NCI-H1105 treated with DMSO at 0.1 percent for 48 hours (cell line): ENCODE measurements at places on chromosomes 2 and 18.

DNA sequence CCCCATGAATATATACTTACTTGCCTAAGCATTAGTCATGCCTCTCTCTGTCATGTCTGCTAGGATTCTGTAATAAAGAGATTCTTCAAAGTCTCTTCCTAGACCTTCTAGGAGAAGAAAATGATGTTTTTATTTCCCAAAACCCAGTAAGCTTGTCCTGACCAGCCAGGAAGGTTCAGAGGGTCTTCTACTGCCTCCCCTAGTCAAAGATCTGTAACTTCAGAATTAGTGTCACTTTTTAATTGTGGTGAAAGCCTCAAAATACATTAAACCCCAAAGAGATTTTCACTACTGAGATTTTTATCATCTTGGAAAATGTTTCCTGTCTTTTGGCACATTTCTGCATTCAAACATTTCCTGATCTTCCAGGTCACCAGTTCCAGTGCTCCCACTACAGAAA, 232.9 kb upstream of the STK17B start:
- no peak for DNase-seq

GRCh38 chr18:79533146-79533545, 137.4 kb downstream of the NFATC1 start:
- DNase-seq = no peak

- no peak for DNase-seq
Observed at GRCh38 chr2:234974501-234975385, 22.9 kb downstream of the SH3BP4 start.

- DNase-seq = no peak
Observed at GRCh38 chr2:24019729-24020128, 9.8 kb downstream of the MFSD2B start.

DNA sequence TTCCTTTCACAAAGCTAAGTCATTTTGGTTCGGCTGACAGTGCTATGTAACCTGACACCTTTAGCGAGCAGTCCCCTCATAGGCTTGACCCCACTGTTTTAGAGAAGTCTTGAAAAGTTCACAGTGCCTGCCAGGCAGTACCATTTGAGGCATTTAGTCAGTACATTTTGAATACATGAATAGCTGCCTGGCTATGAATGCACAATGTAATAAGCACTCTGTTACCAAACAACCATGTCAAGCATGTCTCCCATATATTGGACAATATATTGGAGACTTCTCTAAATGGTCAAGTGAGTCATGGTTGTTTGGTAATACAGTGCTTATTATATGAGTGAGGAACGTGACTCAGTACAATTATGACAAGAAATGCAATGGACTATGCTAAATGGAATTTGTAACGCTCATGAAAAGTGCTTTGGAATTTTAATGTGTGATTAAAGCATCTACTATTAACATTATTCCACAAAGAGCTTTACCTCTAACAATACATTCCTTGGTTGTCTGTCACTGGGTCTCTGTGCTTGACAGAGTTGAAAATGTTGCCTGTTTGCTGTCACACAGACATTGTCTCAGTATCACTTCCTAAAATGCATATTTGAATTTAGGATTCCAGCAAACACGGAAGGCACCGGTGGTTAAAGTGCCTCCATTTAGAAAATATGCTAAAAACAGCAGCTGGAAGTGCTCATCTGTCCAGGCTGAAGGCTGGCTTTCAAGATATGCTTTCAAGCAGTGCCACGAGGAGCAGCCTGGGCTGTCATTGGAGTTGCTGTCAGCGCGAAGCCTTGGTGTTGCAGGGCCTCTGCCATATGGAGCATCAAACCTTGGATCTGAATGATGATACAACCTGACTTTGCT, 458.6 kb downstream of the FBXO15 start:
- DNase-seq = no peak

- no peak for DNase-seq
Observed at GRCh38 chr2:176579608-176580007, 310.4 kb downstream of the MTX2 start.

DNA sequence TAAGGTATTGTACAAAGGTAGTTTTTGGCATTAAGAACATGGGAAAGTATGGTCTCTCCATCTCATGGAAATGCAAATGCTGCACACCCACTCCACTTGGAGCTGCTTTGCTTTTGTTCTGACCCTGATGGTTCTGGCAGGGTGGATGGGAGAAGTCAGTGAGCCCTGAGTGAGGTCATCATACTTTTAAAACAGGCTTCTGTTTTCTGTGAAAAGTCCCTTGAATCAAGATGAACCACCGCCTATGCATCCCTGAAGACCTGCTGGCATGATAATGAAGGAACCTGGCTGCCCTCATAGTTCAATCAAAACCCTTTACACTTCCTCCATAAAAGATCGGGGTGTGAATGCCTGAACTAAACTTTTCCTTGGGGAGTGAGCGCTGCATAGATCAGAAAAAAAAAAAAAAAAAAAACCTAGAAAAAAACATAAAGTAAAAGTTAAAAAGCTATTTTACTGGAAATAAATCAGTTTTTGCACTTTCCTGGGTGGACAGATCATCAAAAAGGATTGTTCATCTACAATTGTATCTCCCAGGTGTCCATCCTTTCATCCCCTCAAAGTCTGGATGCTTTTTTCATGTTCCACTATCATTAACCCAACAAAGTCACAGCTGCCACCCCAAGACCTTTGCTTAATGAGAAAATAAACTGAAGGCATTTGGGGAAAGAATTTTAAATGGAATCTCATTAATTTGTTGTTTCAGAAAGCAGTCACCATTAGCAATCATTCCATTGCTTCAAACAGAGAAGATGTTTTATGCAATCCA, 728.1 kb upstream of the DDX18 start:
- DNase-seq = no peak

DNA sequence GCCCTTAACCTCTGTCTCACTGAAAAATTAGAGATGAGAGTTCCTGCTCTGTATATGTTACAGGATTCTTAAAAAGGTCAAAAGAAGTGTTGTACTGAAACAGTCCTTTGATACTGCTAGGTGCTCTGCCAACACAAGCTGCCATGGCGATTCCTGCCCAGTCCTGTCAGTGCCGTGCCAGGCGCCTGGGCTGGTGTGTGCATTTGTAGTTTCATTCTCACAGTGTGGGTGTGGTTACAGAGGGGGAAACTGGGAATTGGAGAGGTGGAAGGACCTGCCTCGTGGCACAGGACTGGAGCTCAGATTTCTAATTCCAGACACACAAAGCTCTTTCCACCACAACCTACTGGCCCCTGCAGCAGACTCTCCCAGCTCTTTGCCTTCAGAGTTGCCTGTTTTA, 122.3 kb upstream of the RAB6C start:
- peak; percentile 10 for DNase-seq

- DNase-seq = peak; percentile 88
Observed at GRCh38 chr18:55097456-55098170, 138.4 kb upstream of the CCDC68 start.

GRCh38 chr2:96344011-96344410, 8.4 kb downstream of the NCAPH start:
- no peak for DNase-seq

- DNase-seq = peak; percentile 67
Observed at GRCh38 chr18:52339891-52340371, at the start of gene DCC. Gene DCC (plus strand): TSS chr18:52340197. CDS start chr18:52340788, 591 bp downstream.

GRCh38 chr2:110153416-110153815, 37.8 kb upstream of the MALL start:
- no peak for DNase-seq

DNA sequence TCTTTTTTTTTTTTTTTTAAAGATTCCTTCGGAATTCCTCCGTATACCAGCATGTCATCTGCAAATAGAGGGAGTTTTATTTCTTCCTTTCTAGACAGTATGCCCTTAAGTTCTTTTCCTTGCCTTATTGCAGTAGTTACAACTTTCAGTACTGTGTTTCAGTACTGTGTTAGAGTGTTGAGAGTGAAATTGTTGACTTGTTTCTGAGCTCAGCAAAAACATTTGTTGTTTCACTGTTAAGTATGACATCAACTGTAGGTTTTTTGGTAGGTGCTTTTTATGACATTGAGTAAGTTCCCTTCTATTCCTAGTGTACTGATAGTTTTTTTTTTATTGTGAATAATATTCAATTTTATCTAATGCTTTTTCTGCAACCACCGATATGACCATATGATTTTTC, 43.9 kb downstream of the ACVR2A start:
- DNase-seq = no peak

DNA sequence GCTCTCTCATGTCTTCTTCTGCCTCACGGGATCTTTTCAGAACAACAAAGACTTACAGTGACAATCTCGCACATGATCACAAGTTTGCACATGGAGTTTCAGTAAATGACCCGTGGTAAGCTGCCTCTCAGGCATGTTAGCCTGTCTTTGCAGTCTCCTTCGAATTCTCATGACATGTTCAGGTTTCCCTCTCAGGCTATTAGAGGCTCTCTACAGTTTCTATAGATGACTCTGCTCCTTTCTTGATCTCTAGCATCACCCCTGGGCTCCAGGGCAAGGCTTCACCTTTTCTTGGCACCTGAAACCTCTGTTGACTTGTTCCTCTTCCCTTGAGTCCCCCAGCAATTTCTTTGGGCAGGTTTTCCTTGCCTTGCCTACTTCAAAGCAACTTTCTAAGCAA, 23.0 kb downstream of the MPP4 start:
- DNase-seq = no peak

GRCh38 chr2:98028931-98029717, 33.4 kb upstream of the TMEM131 start:
- no peak for DNase-seq

DNA sequence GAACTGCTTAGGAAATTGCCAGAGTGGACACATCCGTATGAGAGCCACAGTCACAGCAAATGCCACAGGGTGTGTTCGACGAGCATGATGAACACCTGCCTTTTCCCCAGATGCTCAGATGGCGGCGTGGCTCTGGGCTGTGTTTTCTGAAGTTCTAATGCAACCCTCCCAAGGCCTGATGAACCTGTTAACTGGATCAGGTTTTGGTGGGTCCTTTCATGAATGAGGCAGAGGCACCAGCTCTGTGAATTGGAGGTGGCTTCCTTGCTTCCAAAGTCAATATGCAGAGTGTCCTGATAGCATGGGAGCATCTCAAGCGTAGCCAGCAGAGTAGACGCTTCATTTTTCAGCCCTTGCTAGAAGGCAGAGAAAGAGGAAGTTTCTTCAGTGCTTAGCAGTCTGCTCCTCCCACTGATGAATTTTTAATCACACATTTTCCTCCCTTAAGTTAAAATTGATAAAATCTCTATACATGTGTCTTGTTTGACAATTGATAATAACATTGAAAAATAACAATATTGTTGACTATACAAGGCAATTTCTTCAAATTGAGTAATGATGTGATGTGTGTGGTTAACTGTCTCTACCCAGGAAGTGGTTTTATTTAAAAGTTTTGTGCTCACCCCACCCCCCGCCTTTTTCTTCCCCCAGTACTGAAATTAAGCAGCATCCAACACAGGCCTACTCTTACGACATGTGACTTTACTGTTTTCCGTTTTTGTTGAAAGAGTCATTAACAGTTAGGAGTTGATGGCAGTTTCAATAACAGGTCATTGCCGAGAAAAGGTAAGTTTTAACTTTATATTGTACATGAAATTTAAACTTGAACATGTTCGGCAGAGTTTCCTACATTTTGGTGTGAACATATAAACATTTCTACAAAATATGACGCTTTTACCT, at the start of gene ARHGAP15:
Gene ARHGAP15 (plus strand): TSS at position 739 of the 900 bp plus-strand sequence.
- DNase-seq = no peak

DNA sequence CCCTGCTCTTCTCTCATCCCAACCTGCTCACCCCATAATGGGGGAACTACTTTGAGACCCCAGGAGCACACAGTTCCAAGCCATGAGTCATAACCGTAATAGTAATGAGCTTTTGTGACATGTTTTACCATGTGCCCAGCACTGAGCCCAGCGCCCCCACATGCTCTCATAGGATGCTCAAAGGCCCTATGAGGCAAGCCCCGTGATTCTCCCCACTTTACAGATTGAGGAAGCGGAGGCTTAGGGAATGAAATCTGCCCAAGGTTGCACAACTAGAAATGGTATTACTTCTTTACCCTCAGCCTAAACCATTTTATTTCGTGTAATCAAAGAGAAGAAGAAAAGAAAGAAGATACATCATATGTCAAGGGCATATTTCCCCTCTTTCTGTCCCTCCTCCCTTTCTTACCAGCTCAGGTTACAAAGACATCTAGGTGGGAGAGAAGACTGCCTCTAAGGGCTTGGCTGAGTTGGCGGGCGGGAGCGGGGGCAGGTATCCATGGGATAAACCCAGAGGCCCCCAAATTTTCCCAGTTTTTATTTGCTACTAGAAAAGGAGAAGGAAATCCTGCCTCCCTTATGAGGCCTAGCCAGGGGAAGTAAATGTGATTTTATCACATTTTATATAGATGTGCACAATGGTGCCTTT, 24.2 kb downstream of the BCL11A start:
- DNase-seq = no peak

GRCh38 chr2:160407393-160408172, 86.0 kb downstream of the RBMS1 start:
- peak; percentile 39 for DNase-seq

DNA sequence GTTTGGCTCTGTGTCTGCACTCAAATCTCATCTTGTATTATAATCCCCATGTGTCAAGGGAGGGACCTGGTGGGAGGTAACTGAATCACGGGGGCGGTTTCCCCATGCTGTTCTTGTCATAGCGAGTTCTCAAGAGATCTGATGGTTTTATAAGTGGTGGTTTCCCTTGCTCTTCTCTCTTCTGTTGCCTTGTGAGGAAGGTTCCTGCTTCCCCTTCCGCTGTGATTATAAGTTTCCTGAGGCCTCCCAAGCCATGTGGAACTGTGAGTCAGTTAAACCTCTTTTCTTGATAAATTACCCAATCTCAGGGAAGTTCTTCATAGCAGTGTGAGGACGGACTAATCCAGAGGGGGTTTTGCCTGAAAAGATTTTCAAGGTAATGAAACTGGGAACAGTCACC, 245.4 kb downstream of the GALR1 start:
- no peak for DNase-seq

- DNase-seq = no peak
Observed at GRCh38 chr2:154130821-154131220, 259.1 kb downstream of the GALNT13 start.

DNA sequence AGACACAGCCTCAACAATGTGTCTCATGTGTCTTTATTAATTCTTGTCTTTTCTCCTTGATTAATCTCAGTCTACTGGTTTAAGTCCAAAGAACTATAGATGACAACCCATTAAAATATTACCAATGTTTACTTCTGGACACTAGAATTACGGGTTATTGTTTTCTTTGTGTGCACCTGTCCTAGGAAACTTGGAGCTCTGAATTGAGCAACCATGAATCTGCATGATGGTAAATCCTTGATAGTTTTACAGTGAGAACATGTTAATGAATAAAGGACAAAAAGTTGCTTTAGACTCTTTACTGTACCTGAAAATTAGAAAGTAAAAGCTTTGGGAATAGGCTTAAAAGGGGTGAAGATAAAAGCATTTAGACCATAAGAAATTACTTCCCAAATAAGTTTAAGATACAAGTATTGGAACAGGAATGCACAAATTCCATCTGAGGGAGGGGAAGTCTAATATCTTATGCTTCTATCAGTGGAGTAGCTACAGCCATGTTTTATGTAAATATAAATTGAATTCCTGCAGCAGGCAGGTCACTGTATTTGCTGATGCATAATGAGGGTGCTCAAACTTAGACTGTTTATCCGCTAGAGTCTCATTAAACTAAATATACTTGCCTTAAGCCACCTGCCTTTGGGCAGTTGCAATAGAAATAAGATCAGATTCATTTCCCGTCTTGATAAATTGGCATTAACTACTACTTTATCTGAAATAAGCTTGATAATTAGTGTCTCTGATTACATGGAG, 603.7 kb upstream of the GCFC2 start:
- DNase-seq = peak; percentile 27

GRCh38 chr2:40554665-40555294, 102.9 kb upstream of the SLC8A1 start:
- DNase-seq = peak; percentile 65
